ENCODE measurements at places on chromosomes 16 and 17.

GRCh38 chr17:1561420-1562175 lies 994 bp downstream of the PITPNA start:
- DNase-seq: peak; percentile 23

DNA sequence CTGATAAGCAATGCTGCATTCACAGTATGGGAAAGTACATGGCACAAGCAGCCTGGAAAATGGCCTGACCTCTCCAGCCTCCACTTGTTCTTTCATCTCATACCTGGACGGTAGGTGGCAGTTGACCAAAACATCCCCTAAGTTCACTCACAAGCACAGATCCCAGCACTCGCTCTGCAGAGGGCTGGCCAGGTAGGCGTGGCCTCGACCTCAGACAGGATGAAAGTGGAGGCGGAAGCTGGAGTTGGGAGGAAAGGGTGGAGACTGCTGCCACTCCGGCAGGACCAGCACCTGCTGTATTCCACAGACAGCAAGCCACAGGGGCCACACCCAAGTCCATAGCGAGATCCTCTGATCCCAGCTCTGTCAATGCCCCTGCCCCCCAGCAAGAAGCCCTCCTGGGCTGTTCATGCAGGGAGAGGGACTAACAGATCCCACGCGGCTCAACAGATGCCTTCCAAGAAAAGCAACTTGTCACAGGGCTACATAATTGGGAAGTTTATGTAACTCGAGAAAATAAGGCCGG lies 31.3 kb downstream of the ZCCHC14 start:
- DNase-seq: no peak

GRCh38 chr17:20307326-20307910 lies 159.9 kb downstream of the LGALS9B start:
- no peak for DNase-seq

- no peak for DNase-seq
Observed at GRCh38 chr16:81495321-81496234, 51.0 kb downstream of the CMIP start.

DNA sequence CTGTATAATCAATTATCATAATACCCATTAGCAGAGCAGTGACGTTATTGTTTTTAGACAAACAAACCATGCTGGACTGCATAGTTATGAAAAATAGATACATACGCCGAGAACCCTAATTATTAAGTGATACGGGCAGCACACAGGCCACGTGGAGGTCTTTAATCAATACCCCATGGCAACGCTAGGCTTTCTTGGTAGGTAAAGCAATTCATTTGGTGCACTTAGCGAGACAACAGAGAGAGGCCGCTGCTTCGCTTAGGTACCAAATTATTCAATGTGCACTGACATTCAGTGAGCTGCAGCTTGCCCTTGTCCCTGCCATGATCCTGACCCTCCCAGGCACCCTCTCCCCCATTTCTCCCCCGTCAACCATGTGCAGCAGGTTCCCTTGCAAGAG lies 12.9 kb downstream of the SALL1 start:
- DNase-seq: no peak

Measured in fibroblast of skin of back (primary cell).